Stimulated activated CD4-positive, alpha-beta T cell treated with anti-CD3 and anti-CD28 coated beads, Interleukin-2, amount 100 ng/mL, for 24 hours (primary cell): ENCODE measurements at places on chromosomes 12 and 14.

- no peak for DNase-seq
Measured at GRCh38 chr12:107493135-107493494, 192.5 kb upstream of the PWP1 start.

DNA sequence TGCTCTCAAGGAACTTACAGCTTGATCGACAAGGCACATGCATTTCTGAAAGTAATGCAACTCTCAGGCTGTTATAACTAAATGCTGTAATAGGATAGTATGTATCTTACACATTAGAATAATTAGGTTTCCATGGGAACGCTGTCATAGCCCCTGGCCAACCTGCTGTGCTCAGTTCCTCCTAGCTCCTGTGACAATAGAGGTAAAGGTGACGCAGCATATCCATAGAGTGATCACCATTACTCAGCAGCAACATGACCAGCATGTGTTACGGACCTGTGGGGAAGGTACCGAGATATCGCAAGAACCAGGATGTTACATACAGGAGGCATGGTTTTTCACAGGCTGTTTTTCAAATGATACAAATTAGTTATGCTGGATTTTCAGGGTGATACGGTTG is 150.7 kb downstream of the CAND1 start:
- DNase-seq: no peak

- peak; percentile 71 for DNase-seq
Measured at GRCh38 chr12:51980051-51980808, 26.5 kb upstream of the TAMALIN start.

GRCh38 chr12:54019091-54019811 is 9.0 kb upstream of the HOXC6 start:
- no peak for DNase-seq

GRCh38 chr12:116236148-116236731 is 41.3 kb downstream of the MED13L start:
- peak; percentile 44 for DNase-seq

- DNase-seq: no peak
Measured at GRCh38 chr12:100877776-100878175, 83.2 kb downstream of the ANO4 start.

DNA sequence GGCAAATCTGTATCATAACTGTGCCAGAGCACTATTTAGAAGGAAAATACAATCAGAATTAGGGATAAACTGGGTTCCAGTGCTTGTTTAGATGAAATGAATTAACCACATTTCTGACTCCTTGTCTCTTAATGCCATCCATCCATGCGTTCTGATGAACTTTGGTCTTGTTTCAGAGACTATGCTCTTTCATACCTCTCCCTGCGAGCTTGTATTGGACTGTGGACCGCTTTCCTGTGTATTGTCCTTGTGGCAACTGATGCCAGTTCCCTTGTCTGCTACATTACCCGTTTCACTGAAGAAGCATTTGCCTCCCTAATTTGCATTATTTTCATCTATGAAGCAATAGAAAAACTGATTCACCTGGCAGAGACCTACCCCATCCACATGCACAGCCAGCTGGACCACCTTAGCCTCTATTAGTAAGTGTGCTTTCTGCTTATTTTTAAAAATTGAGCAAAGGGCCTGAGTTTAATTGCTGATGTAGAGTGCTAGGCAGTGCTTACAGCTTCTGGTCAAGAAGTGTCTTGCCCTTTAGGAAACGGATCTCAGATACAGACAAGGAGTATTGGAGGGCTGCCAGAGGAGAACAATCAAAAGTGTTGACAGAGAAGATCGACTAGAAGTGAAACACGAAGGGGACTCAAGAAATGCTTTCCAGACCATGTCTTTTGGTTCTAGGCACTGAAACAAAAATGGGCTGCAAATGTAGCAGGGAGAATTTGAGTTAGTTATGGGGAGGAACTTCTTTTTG is 46.7 kb downstream of the SLC4A8 start:
- no peak for DNase-seq

GRCh38 chr14:85533023-85533860 is 3.3 kb downstream of the FLRT2 start:
- no peak for DNase-seq
